ENCODE measurements at places on chromosomes 4 and X.

- DNase-seq: no peak
Observed at GRCh38 chr4:23881674-23882337, 8.0 kb downstream of the PPARGC1A start.

GRCh38 chrX:24876530-24877287 is 139.1 kb downstream of the ARX start:
- no peak for DNase-seq

DNA sequence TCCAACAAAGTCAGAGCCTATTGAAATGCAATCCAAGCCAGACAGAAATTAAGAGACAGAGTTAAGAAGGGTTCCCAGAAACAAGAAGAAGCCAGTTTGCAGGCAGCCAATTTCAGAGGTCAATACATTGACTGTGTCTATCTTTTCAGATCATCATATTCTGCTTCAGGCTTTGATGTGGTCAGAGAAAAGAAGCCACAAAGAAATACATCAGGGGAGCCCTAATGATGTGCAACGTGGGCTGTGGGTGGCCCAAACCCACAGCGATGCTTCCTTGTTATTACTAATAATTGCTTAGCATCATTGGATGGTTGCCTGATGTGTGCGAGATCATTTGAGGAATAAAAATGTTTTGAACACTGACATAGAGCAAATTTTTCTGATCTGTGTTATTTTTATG is 99.0 kb upstream of the DUSP21 start:
- DNase-seq: no peak

DNA sequence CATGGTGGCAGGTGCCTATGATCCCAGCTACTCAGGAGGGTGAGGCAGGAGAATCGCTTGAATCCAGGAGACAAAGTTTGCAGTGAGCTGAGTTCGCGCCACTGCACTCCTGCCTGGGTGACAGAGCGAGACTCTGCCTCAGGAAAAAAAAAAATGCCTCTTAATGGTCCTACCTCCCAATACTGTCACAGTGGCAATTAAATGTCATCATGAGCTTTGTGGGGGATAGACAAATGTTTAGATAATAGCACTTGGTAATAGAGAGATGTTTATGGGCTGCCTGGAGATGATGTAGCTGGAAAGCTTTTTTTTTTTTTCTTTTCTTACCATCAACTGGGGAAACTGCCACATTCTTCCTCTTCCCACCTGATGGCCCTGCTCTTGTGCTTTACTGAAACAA is 33.0 kb downstream of the GRK4 start:
- DNase-seq: no peak

DNA sequence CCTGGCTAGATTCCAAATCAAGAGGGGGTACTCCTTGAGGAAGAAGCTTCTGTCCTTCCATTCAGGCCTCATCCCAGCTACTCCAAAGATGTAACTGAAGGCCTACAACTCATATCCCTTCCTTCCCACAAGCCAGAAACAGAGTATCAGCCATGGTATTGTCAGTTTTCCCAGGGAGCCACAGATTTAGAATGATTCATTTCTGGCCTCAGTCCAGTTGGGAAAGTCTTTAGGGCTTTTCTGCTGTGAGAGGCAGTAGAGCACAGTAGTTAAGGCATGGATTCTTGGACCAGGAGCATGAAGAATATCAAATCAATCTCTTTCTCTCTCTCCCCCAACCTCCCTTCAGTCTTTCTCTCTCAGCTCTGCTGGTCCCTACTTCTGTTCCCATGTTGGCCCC is 505.0 kb downstream of the BCOR start:
- no peak for DNase-seq

All from stimulated activated CD4-positive, alpha-beta T cell treated with anti-CD3 and anti-CD28 coated beads, Interleukin-4, amount 100 ng/mL, for 24 hours (primary cell).